Stimulated activated CD8-positive, alpha-beta memory T cell treated with anti-CD3 and anti-CD28 coated beads, Interleukin-15, amount 100 ng/mL, for 48 hours (primary cell): ENCODE measurements at places on chromosomes 7 and 10.

- no peak for DNase-seq
Measured at GRCh38 chr7:64626083-64626469, 39.9 kb upstream of the ZNF107 start.

GRCh38 chr7:1945558-1945957 is 275.5 kb downstream of the ELFN1 start:
- no peak for DNase-seq

- DNase-seq = no peak
Measured at GRCh38 chr10:25888627-25889026, 45.4 kb upstream of the MYO3A start.

DNA sequence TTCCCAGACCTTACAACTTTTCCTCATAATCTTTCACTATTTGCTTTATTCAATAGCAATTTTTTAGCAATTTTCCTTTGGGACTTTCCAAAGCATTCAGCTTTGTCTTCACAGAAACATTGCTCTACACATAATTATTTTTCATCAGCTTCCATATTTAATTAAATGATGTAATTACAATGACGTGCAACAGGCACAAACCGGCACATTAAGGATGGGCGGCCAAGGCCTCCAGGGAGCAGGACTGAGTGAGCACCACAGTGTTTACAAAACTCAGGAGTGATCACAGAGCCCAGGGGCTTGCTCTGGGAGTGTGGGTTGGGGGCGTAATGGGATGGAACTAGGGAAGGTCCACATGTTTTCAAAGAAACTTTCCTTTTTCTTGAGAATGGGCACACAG is 69.8 kb downstream of the MAD1L1 start:
- DNase-seq = no peak

GRCh38 chr7:75729851-75730274 is 8.9 kb downstream of the HIP1 start:
- no peak for DNase-seq

GRCh38 chr7:12826079-12826478 is 138.6 kb downstream of the ARL4A start:
- no peak for DNase-seq
